ENCODE measurements at places on chromosomes 1 and 21. TPM values are rescaled to one million over a fixed set of nuclear protein-coding genes. Genes with fewer than 3 reads are reported as not detected.

DNA sequence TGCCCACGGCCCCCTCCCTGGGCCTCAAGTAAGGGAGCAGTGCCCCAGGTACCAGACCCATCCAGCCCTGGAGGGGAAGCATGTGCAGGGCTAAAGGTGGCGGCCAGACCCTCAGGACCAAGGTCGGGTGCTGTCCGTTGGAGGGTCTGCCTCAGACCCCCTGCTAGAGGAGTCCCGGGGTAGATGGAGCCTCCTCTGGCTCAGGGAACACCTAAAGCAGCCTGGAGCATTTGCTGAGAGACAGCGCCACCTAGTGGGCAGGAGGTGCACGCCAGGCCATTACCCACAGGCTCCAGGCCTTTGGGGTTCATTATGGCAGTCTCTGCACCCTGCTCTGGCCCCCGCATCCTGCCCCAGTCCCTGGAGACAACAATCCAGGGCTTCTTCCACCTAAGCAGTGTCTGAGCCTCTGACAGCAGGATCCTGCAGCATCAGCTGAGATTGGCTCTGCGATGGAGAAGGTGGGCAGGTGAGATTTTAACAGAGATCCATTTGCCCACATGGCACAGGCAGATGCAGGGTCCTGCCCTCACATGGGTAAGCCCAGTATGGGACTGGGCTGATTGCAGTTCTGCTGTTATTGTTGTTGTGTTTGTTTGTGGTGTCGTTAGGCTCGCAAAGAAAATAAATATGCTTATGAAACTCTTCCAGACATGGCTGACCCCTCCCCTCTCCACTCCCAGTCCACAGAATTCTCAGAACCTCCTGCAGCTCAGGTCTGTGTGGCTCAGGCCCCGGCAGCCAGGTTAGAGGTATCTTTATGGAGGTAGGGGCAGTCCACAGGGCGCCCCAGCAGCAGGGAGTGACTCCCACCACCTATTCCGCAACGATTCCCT is 42.4 kb downstream of the CTNNBIP1 start:
- peak; percentile 89 for DNase-seq

- DNase-seq, result no peak
Observed at GRCh38 chr1:163664671-163665335, 343.0 kb downstream of the NUF2 start.

ZFP69 gene
- 2.5 TPM for total RNA-seq

DNA sequence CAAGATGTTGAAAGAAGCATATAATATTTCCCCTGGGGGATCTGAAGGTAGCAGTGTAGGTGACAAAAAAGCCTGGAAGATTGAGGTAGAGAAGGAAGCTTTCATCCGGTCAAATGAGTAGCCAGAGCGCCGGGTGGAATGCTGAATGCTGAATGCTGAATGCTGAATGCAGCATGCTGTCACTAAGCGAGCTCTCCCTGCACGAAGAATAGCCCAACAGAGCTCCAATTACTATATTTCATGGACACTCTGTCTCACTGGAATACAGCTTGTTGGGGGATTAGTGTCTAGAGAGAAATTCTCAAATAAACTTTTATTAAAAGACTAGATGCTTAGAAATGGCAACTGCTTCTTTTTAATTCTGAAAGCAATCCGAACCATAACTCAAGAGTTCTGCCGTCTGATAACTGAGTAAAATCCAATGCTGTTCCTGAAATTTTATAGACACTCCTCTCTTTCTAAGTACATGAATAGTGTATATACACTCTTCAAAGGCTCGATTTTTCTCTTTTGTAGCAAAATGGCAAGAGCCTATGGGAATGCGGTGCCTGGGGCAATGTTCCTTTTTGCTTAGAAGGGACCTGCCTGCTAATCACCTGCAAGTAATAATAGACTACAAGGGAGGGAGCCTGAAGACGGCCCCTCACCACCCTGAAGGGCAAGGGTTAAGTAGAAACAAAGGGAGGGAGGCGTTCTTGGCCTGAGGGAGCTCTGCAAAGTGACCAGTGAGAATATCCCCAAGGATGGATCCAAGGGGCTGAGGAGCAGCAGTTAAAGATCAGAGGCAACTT is 203.7 kb upstream of the ESRRG start:
- DNase-seq, result no peak

DNA sequence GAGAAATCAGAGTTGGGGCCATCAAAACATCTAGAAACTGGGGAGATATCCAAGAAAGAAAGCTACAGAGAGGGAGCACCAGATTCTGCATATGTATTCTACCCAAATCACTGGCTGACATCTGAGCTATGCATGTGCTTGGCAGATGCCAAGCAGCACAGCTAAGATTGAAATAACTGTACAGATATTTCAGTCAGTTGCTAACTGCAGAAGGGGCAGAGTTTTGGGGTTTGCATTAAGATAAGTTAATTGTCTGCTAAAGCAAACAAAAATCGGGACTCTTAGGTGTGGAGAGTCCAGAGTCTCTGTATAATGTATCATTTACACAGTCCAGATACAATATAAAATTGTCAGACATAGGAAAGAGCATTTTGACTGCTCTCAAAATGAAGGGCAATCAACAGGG is 437.1 kb downstream of the PTBP2 start:
- no peak for DNase-seq

DNA sequence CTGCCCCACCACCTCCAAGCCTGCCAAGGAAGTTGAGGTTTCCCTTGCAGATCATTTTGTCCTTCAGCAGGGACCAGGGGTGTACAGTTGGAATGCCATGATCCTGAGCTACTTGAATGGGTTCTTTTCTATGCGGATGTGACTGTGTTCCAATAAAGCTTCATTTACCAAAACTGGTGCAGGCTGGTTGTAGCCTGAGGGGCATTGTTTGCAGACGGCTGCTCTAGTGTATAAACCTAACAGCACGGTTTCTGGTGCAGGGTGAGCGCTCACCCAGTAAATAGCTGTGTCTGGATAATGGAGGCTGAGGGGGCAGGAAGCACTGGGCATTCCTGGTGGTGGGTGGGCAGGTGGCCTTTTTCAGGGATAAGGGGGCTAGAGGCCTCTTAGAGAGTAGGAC is 72.7 kb upstream of the ACTL8 start:
- DNase-seq, result no peak

GRCh38 chr1:199067483-199067882 is 428.6 kb downstream of the PTPRC start:
- DNase-seq, result no peak
